ELR (cell line): ENCODE measurements at places on chromosomes 7 and 10.

DNA sequence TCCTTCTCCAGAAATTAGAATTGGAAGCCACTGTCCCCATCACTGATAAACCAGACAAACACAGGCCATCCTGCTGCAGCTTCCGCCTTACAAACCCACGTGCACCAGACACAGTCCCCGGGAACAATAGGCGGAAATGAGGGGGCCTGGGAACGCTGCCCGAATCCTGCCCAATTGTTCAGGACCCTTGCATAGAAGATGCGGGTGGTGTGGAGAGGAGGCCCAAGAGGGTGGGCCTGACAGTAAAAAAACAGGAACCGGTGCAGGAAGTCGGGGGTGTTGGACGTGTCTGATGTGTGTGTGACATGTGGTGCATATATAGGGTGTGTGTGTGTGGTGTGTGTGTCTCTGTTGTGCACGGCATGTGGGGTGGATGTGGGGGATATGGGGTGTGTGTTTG, 26.5 kb upstream of the CHST15 start:
- no peak for DNase-seq

GRCh38 chr10:119931871-119932270, 39.3 kb downstream of the SEC23IP start:
- DNase-seq, result no peak

DNA sequence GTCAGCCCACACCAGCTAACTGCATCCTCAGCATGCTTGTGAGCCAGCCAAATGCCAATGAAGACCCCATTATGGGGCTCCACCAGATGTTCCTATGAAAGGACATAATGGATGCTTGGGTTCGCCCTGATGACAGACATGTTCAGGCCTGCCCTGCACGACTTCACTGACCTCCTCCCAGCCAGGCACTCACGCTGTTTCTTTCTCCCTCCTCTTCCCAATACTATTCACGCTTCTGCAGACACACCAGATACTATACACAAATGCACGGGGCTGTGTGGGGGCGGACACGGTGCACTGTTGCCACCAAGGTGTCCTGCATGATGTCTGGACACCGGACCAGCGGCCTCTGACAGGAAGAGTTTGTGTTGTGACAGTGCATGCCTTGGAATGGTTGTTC, 284.2 kb downstream of the PRPF18 start:
- no peak for DNase-seq

DNA sequence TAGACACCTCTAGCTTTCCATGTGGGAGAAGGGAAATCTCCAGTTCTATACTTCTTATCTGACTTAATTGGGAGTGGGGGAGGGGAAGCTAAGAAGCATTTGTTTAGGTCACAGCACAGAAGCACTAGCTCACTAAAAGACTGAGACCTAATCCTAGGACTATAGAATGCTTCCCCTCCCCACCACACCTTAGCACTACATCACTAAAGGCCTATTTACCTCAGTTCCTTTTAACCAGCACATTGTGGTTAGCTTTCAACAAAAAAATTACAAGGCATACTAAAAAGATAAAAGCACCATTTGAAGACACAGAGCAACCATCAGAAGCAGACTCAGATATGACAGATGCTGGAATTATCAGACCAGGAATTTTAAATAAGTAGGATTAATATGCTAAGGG, 53.8 kb upstream of the ADRA2A start:
- no peak for DNase-seq

- no peak for DNase-seq
Measured at GRCh38 chr10:89224739-89225443, 17.8 kb upstream of the CH25H start.

GRCh38 chr7:28983396-28984190, 25.5 kb upstream of the TRIL start:
- no peak for DNase-seq

- DNase-seq, result no peak
Measured at GRCh38 chr7:50781381-50782293, 1.1 kb downstream of the GRB10 start.

DNA sequence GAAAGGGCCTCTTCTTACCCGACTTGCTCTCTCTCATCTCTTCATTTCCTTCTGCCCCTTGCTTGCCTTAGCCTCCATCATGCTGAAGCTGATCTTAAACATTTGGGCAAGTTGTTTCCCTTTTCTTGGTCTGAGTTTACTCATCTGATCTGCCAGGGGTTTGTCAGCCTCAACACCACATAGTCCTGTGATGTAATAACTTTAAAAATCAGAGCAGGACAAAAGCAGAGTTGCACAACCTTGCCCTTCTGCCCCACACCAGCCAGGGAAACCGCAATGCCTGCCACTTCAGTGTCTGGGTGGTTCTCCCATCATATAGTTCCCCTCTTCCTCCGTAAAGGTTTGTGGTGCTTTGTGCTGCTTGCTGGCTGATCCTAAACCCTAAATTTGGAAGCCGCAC, 9.9 kb upstream of the LIPM start:
- peak; percentile 60 for DNase-seq

GRCh38 chr7:87380905-87381304, 35.4 kb downstream of the CROT start:
- no peak for DNase-seq

- peak; percentile 30 for DNase-seq
Measured at GRCh38 chr7:30321089-30321881, 36.9 kb downstream of the ZNRF2 start.

- no peak for DNase-seq
Measured at GRCh38 chr10:128633864-128634540, 507.8 kb upstream of the MKI67 start.

DNA sequence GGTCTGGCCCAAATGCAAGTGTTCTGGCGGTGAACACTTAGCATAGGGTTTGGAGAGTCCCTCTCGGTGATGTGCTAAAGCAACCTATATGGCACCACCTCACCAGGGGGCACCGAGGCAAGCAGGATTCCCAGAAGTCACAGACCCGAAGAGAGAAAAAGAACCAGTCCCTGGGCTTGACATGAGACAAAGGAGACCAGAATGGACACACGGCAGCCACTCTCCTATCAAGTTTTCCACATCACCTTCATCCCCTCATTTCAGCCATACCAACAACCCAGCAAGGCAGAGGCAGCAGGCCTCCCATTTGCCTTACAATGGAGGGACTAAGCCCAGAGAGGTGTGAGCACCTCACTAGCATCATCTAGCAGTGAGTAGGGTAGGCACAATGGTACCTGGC, 19.7 kb downstream of the GPRIN2 start:
- DNase-seq, result no peak

GRCh38 chr7:1256621-1257020, 23.9 kb downstream of the UNCX start:
- DNase-seq, result no peak

DNA sequence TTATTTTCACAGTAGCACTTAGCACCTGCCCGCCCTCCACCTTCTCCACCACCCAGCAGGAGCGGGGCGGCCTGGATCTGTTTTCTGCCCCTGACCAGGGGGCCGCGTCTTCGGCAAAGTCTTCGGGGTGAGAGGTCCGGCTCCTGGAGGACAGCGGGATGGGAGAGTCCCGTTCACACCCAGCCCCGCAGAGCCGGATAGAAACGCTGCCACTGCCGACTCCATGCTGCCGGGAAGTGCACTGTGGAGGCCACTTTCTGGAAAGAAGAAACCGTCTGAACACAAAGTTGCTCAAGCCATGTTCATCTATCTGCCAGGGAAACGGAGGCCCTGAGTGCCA, 14.5 kb upstream of the ZNF273 start:
- no peak for DNase-seq

DNA sequence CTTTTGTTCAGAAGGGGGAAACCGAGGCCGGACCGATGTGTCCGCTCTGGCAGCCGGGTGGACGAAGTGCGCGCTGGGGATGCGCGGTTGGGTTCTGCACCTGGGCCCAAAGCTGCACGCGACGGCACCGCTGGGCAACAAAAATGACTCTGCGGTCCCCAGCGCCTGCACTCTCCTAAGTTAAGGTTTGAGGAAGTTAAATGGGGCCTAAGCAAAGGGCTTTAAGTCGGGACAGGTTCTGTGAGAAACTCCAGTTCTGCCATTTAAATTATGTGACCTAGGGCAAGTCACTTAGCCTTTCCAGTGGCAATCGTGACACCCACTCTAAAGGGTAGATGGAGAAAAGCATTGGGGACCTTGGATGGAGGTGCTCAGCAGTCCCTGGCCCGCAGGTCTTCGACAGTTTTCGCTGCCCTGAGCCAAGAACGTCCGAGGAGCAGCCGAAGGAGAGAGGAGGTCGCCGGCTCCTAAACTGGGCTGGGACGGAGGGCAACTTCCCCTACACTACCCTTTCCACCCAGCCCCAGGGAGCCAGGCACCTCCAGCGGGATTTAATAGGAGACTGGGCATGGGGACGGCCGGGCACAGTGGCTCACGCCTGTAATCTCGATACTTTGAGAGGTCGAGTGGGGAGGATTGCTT, 534 bp upstream of the ACBD5 start:
- DNase-seq, result peak; percentile 30

DNA sequence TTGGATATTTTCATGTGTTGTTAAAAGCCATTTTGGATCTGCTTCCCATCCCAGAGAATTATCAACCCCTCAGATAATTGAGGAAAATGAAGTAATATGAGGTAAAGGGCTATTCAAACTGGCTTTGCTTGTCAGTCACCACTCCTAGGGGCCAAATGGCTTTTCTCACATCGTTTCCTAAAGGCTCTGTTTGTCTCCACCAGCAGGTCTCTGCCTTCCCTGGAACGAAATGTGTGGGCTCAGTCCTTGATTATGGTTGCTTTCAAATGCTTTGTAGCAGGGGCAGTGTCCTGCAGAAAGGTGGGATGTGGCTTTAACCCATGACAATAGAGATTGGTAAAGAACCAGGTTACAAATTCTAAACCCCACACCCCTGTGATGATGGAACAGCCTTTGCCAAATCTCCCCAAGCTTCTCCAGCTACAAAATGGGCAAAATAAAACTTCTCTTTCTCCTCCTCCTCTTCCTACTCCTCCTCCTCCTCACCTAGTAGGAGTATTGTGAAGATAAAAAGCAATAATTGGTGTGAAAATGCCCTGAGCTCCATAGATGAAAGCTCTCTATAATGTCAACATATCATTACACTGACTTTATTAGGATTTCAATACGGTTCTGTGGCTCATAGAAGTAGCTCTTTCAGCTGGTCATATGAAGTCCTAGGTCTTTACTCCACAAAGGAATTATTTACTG, 127.6 kb downstream of the CHN2 start:
- DNase-seq, result no peak

DNA sequence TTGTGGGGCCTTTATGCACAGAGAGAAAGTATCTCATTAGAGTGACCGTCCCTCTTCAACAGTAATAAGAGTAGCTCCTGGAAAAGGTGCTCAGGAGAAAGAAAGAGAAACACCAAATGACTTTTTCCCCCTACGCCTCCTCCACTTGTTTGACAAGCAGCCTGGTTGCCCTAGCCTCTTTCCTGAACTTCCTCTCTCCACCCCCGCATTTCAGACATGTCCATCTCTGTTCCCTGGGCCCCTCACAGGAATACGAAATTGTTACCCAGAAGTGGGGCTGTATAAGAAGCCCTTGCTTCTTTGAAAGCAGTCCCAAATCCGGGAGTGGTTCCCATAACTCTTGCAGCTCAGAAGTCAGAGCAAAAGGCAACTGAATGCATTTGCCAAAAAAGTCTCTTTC, 119.6 kb upstream of the ADO start:
- DNase-seq, result no peak

DNA sequence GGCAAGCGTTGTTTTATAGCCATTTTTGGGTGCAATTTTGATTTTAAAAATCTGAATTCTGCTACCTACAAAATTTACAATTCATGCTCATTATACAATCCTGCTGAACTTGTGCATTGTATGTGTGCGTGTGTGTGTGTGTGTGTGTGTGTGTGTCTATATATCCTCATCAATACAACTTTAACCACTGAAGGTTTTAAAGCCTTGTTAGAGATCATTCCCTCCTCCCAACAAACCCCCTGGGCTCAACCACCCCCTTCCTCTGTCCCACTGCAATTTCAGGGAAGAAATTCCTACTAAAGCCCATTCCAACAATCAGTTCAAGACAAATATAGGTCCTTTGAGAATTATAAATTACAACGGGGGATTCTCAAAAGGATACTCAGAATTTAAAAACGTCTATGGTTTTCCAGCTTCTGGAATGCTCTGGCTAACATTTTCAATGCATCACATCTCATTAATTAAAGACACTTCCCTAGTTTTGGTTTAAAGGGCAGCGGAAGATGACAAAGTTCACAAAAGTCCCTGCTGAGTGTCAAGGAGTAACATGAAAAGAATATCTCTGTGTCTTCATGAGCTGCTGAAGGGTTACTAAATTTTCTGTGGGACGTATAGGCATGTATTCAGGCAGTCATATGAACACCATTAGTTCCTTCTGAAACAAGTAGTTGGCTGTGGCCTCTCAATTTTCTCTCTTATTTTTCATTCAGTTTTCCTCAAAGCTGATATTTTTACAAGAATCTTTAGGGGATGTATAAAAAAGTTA, 889 bp upstream of the SEMA3A start:
- DNase-seq, result peak; percentile 27
